ENCODE measurements at places on chromosomes 2 and 18.

- no peak for DNase-seq
Measured at GRCh38 chr18:77096936-77097886, 35.4 kb downstream of the MBP start.

DNA sequence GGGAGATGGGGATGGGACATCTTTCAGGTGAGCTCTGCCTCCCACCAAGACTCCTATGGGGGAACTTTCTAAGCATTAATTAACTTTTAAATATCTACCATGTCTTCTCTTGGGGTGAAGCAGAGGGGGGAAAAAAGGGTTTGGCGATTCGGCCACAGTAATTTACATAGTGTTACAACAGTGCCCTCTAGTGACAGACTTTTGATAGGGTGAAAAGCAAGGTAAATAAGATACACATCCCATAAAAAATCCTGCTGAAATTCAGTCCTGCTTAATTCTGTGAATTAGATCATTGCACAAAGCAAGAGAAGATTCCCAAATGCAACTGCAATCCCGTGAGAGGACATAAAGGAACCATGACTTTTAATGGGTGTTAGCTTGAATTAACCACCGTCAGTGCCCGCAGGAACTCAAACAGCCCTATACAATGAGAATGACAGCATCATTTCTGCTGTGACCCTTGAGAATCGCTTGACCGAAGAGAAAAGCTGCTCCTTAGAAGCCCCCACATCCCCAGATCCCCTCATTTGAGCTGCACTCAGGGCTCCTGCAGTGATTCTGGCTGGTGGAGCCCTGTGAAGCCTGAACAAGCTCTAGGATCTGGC, 32.8 kb downstream of the FAM124B start:
- no peak for DNase-seq

- no peak for DNase-seq
Measured at GRCh38 chr2:37838541-37839167, 86.4 kb upstream of the RMDN2 start.

GRCh38 chr18:34976123-34976522, 65.1 kb upstream of the MAPRE2 start:
- DNase-seq = no peak

All from effector CD4-positive, alpha-beta T cell (primary cell).